Activated naive CD4-positive, alpha-beta T cell treated with Interleukin-2 at 50 U/mL for 16 hours (primary cell): ENCODE measurements at places on chromosomes 6 and 20.
A peak's percentile ranks its signal among the peaks of the same experiment; 100 is the strongest.

DNA sequence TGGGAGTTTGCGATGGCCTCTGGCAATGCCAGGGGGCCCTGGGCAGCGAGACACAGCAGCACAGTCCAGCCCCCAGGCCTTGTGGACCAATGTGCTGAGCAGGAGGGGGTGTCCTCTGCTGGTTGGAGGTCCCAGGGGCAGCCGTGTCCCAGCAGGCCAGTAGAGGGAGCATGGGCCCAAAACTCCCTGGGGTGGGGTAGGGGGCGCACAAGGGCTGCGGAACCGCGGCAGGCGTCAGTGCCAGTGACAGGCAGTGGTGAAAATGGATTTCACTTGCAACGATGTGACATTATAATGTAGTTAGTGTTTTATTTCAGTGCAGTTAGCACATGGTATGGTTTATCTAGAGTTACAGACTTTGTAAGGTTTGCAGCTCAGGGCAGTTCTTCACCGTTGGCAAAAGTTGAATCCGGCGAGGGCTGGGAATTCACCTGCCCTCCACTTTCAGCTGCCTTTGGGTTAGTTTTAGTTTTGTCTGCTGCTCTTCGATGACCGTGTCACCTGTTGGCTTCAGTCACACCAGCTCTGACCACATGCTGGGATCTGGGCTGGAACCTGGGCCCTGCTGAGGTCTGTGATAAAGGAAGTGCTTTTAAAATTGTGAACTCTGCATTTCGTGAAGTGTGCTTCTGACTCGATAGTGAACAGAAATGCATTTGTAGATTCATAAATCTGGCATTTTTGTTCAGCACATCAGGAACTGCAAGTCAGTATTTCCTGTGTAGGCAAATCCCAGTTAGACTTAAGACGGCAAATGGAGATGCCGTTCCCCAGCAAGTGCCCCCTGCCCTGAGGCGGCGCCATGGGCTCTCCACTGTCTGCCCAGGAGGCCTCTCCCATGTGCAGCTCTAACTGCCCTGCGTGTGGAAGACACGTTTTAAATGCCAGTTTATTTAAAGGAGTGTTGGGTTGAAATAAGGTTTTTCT lies 46.8 kb downstream of the PYGB start:
- DNase-seq, result peak; percentile 59

- peak; percentile 65 for DNase-seq
Observed at GRCh38 chr20:43925215-43925614, 10.6 kb downstream of the TOX2 start.

GRCh38 chr6:109050012-109050411 lies 44.6 kb downstream of the SESN1 start:
- DNase-seq, result no peak

DNA sequence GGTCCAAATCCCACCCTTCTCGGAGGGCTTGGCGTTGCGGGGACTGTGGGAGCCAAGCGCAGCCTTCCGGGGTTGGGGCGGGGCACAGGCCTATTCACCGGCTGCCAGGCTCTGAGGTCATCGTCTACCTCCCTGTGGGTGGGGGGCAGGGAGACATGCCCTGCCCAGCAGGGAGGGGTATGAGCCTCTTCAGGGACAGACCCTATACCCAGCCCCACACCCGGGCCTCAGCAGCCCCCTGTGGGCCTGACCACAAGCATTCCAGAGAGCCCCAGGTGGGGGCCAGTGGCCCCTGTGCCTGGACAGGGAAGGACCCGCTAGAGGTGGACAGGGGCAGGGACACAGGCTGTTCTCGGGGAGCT lies 11.6 kb downstream of the LAMA5 start:
- no peak for DNase-seq

GRCh38 chr20:61882716-61883615 lies 182.7 kb downstream of the TAF4 start:
- DNase-seq, result no peak

- DNase-seq, result no peak
Observed at GRCh38 chr6:125728739-125729138, 20.7 kb upstream of the HEY2 start.

DNA sequence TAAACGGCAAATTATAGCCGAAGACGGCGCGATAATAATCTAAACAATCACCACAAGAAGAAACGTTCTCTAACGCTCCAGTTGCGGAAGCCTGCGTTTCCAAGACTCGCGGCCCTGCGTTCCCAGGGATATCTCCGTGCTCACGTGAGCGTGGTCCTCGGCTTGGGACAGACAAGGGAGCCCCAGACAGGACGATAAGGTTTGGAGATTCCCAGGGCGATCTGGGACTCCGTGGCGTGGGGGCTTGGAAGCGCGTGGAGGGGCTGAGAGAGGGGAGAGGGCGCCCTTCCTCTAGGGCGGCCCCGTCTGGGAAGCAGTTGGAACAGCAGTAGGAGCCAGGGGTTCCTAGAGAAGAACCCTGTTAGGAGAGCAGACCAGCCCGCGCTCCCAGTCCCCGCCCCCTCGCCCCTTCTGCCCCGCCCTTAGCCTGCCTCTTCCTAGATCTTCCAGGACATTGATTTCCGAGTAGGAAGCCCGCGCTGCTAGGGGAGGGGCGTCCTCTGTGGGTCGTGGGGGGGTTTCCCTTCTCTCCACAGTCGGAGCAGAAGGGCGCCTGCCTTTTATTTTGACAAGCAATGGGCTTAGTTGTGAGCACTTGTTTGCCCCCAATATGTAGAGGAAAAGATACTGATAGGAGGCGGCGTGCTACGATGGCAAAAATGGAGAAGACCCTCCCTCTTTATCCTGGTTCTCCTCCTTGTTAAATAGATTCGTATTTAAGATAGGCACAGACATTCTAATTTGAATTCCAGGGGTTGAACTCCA lies 10.6 kb downstream of the NRN1 start:
- no peak for DNase-seq

- no peak for DNase-seq
Observed at GRCh38 chr6:72374857-72375256, 247.0 kb upstream of the KCNQ5 start.

DNA sequence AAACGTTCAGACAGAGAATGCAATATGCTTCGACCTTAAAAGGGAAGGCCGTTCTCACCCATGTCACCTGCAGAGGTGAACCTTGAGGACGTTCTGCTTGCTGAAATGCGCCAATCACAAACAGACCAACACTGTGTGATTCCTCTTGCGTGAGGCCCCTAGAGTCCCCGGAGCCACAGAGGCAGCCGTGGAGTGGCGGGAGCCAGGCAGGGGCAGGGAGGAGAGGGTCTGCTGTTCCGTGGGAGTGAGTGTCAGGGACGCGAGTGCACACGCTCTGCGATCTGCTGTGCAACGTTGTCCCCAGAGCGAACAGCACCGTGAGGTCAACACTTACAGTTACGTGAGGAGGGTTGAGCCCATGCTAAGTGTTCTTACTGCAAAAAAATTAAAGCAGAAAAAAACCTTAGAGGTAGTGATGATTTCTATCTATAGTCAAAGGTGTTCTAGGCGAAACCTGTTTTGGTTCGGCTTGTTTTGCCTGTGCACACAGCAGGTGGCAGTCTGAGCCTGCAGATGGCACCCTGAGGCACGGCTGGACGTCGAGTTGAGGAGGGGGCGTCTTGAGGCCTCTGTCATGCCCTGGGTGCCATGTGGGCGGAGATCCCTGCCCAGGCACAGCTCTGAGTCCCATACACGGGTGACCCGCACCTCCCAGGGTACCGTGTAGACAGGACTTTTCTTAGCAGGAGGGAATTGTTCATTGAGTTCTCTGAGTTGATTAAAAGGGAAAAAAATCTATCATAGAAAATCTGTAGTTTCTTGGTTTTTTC lies 71.7 kb upstream of the FRMD1 start:
- DNase-seq, result no peak

DNA sequence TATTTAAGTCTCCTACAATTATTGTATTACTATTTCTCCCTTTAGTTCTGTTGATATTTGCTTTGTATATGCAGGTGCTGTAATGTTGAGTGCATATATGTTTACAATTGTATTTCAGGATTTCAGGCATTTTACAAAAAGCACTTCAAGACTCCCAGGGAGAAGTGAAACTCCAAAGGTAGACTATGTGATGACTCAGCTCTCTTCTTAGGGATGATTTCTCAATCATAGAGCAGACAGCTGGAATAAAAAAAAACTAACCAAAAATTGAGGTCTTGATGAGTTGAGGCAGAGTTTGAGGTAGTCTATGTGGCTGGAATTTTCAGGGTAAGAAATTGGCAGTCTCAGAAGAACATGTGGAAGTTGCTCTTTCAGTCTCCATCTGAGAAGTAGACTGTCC lies 786.1 kb downstream of the TFAP2A start:
- DNase-seq, result no peak

DNA sequence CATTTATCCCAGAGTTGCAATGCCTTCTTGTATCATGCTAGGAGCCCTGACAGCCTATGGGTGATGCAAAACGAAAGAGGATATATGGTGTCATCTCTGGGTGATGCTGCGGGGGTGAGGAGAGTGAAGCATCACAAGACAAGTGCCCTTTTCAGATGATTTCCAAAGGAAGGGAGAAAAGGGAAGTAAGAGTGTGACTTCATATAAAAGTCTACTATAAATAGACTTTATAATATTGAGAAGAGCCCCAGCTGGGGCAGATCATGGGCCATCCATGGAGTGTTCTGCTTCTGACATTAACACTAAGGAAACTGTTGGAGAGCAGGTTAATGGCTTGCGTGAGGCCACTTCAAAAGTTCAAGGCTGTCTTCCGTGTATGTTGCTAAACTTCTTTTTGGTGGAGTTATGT lies 4.4 kb downstream of the CD83 start:
- peak; percentile 49 for DNase-seq

- no peak for DNase-seq
Observed at GRCh38 chr20:62063981-62064769, 1.5 kb downstream of the TAF4 start.

- no peak for DNase-seq
Observed at GRCh38 chr6:170368544-170368943, 62.0 kb downstream of the FAM120B start.

GRCh38 chr6:116078522-116078921 lies 17.8 kb upstream of the FRK start:
- DNase-seq, result no peak

DNA sequence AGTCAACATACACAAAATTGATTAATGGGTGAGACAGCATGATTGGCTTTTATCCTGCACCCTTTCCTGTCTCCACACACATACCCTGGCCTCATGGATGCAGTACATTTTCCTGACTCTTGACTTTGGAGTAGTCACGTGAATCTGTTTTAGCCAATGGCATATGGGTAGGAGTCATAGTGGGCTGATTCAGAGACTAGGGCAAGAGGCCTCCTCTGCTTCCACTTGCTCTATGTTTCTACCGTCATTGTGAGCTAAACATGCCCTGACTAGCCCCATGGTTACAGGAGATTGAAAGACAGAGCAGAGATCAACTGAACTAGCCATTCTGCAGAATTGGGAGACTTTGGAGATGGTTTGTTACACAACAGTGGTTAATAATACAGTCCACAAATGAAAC lies 850.0 kb downstream of the DHX35 start:
- DNase-seq, result no peak

- no peak for DNase-seq
Observed at GRCh38 chr6:123007885-123008284, 11.8 kb downstream of the CLVS2 start.

- peak; percentile 13 for DNase-seq
Observed at GRCh38 chr6:125154761-125155135, 1.2 kb downstream of the TPD52L1 start.

- DNase-seq, result no peak
Observed at GRCh38 chr20:6079016-6079415, 25.2 kb upstream of the LRRN4 start.

DNA sequence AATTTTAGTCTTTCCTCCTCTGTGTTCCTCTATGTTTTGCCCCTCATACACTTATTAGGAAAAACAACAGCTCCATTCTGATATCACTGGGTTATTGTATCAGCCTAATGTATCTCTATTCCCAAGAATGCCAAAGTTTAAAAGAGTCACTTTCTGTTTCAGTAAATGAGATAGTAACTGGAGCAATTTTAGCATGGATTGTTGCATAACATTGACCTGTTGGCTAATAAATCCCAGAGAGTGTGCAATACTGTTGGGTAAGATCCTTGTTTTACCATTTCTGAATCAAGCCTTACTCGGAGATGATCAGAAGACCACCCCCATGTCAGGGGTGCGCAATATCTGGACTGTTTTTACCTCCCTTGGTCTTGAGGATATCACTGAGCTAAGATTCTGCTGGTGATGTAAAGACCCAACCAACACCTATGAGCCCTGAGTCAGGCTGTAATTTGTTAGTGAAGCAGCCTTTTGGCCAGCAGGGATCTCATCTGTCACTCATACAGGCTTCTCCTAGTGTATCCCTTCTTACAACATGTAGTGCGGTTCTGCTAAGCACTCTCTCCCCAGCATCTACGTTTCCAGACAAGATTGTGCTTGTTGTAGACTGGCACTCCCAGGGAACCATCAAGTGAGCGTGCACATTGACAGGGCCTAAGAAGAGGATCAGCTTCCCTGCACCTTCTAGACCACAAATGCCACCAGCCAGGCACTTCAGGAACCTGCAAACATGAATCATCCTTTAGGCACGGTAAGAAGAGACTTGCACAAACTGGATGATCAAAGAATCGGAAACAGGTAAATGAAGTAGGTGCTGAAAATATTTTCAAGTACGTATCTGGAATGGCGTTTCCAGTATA lies 11.5 kb upstream of the IPCEF1 start:
- no peak for DNase-seq

- DNase-seq, result no peak
Observed at GRCh38 chr20:60100780-60101179, 142.6 kb downstream of the CDH26 start.

GRCh38 chr6:170159022-170159965 lies 131.6 kb downstream of the DLL1 start:
- no peak for DNase-seq

DNA sequence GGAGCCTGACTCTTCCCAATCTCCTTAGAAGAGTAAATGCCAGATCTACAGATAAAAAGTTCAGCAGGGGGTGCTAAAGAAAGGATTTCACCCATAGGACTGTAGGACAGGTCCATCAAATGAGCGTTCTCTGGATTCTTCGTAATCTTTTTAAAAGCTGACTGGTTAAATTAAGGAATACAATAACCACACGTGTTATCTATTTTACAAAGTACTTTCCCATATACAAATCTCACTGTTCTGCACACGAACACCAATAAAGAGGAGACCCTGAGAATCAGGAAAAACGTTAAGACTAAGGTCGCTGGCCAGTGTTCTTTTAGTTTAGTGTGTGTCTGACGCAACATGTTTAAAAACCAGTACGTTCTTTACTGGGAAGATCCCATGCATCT lies 542 bp downstream of the TUBE1 start:
- no peak for DNase-seq

DNA sequence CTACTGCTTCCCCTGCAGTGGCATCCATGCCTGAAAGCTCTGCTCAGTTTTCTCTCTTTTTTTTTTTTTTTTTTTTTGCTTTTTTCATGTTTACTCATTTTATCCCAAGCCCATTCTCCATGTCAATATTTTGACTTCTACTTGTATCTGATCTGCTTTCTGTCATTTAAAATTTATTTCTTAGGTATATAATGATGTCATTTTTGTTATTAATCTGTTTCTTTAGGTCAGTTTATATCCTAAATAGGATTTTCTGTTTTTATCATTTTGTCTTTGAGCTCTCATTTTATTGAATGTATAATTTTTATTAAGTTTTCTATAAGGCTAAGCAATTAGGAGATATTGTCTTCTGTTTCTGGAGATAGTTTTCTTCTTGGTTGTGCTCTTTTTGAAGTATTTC lies 138.5 kb upstream of the PMEPA1 start:
- no peak for DNase-seq
